ENCODE measurements at places on chromosomes 5 and 9.

DNA sequence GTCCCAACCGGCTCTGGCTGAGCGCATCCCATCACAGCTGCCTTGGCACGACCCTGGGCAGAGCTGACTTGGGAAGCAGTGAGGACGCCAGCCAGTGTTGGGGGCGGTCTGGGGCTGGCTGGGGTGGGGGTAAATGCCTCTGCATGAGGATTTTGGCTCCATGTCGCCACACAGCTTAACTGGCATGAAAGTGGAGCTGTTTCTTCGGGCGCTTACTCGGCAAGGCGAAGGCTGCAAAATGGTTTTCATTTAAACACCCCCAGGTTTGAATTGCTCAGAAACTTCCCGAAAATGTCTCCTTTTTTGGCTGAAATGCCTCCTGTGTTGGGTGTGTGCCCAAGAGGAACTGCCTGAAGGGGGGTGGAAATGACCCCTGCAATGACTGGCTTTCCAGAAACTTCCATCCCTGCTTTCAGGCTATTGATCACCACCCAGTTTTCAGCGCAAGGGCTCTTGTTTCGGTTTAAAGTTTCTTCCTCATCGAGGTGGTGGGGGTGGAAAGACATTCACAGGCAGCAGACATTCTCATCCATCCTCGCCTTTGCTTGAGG is 38.3 kb downstream of the PTGES start:
- DNase-seq = no peak

- no peak for DNase-seq
Measured at GRCh38 chr5:66223637-66224036, 79.5 kb downstream of the SREK1 start.

- DNase-seq = no peak
Measured at GRCh38 chr5:891837-892393, 686 bp downstream of the BRD9 start.

GRCh38 chr9:133892193-133892920 is 99.8 kb downstream of the VAV2 start:
- no peak for DNase-seq

DNA sequence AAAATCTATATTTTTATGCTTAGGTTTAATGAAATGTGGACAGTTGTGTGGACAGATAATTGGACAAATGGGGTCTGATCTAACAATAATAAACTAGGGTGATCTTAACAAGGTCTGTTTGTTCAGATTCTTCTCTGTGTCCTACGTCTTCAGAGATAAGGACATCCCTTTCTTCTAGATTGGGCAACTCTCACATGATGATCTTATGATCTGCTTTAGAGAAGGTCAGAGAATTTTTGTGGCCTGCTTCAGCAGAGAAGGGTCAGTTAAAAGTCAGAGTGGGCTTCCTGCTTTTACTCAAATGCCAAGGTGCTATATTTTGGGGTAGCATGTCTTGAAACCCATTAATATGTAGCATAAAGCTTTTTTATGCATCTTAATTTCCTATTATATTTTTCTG is 63.8 kb upstream of the RGMB start:
- DNase-seq = no peak

GRCh38 chr5:96031811-96032261 is 70.2 kb upstream of the ELL2 start:
- DNase-seq = no peak

DNA sequence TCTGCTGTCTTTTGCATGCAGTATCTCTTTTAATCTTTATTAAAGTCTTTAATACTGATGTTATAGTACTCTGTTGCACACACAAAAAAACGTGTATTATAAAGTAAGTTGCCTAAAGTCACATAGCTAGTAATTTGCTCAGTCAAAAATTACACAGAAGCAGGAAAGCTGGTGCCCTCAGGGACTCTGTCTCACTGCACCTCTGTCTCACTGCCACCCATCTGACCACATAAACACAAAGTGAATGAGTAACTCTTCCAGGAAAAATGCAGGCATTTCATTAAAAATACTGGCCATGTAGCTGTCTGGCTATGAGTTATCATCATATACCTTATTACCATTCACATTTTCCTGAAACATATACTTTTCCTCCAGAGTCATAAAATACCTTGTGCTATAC is 591.7 kb downstream of the CSNK1G3 start:
- DNase-seq = no peak

DNA sequence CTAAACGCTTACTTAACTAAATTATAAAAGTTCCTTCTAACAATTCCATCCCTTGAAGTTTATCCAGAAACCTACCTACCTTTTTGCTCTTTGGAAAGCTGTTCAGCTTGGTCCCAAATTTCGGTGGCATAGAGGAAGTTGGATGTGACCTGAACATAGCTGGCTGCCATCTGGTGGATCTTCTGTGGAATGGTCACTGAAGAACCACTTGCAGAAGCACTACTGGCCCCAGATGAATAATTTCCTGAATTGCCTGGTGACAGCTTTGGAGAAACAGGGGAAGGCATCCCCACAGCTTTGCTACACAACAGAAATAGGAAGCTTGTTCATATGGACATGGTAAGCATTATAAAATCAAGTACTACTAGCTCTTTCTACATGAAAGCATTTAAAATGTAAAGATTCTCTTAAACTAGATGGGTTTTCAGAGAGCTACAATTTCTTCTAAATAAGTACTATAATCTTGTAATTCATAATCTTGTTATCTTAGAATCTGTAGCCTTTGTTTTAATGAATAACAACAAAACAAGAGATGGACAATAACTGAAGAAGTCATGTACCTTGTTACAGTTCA is 9.9 kb downstream of the LEAP2 start:
- no peak for DNase-seq

- DNase-seq = no peak
Measured at GRCh38 chr5:159907689-159908590, 8.3 kb upstream of the ADRA1B start.

DNA sequence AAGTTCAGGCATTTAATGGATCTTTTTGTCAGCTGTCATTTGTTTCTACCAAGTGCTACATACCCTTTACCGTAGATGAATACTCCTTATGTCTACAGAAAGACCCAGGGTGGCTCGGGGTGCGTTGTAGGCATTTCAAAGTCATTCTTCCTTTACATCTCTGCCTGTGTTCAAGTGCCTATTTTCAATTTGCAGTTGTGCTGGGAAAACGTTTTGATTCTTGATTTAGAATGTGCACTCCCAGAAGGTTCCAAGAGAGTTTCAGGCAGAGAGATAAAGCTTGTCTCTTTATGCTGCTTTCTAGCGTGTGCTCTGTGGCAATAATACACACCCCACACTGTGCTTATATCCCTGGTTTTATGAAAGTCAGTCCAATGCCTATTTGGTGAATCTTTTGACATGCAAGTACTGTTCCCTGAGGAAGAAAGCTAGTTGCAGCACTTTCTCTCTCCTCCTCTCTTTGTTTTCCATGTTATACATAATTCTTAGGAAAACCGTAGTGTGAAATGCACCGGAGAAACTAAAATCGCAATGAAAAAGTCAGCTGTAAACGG is 828.1 kb upstream of the ZNF608 start:
- DNase-seq = no peak

- peak; percentile 30 for DNase-seq
Measured at GRCh38 chr5:82356808-82357671, 78.9 kb upstream of the RPS23 start.

DNA sequence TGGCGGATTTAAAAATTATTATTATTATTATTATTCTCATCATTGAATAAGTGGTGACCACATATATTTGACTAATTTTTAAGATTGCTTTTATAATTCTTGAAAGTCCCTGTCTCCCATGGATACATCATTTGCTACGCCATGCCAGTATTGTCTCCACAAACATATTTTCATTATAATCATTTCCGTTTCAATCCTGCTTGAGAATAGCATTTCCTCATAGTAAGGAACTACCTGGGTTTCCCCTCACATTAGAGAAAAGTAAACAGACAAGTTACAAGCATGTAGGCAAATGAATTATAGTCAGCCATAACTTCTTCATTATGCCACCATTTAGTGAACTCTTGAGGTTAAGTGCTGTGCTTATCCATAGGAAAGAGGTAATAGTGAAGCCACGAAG is 276.6 kb downstream of the NFIB start:
- DNase-seq = no peak

GRCh38 chr5:115816226-115817081 is at the start of gene CDO1:
CDO1 (minus strand) TSS chr5:115816659; CDS start chr5:115816397, 262 bp downstream.
- DNase-seq = no peak

GRCh38 chr9:98789483-98790133 is 6.7 kb downstream of the ANKS6 start:
- DNase-seq = no peak

GRCh38 chr5:146695646-146696045 is 179.7 kb upstream of the GPR151 start:
- DNase-seq = no peak

DNA sequence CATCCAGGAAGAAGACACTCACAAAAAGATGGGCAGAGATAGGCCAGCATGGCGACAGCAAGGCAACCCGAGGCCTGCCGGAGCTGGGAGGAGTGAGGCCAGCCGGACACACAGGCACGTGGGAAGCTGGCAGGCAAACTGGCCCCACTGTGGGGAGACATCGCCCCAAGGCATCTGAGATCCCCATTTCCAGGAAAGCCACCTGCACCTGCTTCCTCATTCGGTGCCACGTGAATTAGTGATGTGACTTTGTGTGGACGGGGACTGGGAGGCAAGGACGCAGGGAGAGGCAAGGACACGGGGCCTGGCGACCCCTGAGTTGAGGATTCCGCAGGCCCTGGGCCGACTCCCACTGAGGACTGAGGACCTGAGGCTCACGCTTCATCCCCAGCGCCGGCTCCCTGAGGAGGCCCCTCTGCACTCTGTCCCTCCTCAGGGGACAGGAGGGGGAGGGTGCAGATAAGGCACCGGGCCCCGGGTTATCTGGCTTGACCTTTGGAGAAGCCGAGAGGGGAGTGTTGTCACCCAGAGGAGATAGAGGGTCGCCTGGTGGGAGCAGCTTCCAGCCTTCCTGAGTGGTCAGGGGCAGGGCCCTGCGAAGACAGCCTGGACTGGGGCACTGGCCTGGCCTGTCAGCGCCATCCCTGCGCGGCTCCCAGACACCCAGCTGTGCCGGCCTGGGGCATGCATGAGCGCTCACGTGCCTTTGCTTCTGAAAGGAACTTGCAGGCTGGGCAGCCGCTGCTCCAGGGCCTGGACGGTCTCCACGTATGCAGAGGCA is 39.7 kb downstream of the NDUFS6 start:
- no peak for DNase-seq

DNA sequence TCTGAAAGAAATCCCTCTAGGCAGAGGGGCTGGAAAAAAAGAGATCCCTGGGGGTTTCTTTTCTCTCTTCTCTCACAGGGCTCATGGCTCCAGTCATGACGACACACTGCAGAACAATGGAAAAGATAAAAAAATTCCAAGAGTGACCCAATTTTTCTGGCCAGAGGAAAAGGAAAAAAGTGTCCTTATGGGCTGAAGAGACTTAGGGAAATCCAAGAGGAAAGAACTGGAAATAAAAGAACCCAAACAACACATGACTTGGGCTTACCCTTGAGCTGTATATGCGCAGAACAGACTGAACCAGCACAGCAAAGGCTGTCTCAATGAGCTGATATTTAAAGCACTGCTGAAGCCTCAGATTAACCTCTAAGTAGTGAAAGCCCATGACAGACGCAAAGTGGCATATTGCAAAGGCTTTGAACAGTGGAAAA is 102.4 kb downstream of the SMIM23 start:
- DNase-seq = no peak

DNA sequence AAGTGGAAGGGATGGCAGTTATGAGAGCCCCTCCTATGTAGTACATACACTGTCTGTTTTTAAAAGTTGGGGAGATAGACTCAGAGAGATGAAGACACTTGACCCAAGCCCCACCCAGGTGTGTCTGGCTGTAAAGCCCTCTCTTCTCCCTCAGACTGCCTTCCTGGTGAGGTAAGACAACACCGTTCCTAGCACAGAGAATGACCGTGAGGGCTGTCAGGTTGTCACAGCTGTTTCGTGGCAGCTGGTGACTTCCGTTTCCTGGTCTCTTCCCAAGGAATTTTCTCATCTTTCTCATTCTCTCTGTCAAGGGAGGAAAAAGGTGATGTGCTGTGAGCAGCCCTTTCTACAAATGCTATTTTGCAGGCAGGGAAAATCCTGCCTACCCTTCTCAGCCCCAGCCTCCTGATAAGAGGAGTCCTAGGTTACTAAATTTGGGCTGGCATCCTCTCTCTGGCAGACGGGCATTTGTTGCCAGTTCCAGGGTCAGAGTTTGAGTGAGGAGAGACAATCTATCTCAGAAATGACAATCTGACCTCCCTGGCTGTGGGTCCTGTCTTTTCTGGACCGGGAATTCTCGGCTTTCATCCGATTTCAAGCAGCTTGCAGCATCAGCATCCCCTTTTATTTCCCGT is 263.5 kb upstream of the PANK3 start:
- no peak for DNase-seq

GRCh38 chr5:95487880-95488279 is 66.9 kb downstream of the SKIC3 start:
- no peak for DNase-seq

GRCh38 chr9:88889386-88889785 is 101.9 kb upstream of the S1PR3 start:
- DNase-seq = no peak

DNA sequence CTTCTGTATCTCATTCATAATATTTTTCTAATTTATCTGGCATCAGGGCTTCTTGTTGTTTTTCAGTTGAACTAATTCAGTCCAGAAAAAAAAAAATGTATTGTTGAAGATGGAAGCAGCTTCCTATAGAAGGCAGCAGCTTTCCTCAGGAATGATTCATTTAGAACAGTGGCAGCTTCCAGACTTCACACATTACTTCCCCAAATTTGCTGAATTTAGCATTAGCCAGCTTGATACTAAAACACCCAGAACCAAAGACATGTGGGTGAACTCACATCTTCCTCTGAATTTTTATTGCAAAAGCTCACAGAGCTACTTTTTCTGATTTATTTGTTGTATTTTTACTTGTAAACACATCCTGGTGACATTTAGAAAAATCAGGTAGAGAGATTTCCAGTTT is 53.8 kb downstream of the HCN1 start:
- no peak for DNase-seq

DNA sequence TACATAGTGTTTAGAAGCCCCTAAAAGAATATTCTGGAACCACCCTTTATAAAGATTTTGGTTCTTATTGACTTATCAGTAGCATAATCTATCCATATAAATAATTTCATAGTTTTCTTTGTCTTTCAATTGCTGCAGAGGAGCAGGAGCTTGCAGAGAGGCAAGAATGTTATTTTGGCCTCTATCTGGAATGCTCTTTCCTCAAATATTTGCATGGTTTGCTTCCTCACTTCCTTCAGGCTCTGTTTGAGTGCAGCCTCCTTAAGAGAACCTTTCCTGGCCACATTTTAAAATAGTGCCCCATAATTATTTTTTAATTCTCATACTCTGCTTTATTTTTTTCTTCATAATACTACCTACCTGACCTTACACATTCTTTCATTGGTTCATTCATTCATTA is 1.5 kb downstream of the C5 start:
- DNase-seq = no peak

DNA sequence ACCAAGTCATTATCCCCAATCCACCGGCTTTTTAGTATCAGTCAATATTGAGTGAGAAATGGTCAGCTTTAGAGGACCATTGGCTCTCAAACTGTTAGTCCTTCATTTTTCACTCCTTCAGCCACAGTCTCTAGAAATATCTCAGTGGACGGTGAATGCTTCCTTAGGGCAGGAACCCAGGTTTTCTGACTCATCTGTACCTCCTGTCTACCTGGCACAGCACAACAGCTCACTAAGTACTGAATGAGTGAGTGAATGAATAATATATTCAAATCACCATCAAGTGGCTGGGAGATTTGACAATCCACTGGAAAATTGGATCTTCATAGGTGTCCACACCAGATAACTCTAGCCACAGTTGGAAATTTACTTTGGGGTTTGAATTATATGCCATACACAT is 609.5 kb upstream of the CLINT1 start:
- DNase-seq = no peak

Data from stimulated activated CD8-positive, alpha-beta memory T cell treated with anti-CD3 and anti-CD28 coated beads, Interleukin-4, amount 100 ng/mL, for 1 hour (primary cell).